ENCODE measurements at places on chromosomes 1 and 21.

GRCh38 chr1:116350097-116350645 lies 22.9 kb upstream of the ATP1A1 start:
- no peak for DNase-seq

DNA sequence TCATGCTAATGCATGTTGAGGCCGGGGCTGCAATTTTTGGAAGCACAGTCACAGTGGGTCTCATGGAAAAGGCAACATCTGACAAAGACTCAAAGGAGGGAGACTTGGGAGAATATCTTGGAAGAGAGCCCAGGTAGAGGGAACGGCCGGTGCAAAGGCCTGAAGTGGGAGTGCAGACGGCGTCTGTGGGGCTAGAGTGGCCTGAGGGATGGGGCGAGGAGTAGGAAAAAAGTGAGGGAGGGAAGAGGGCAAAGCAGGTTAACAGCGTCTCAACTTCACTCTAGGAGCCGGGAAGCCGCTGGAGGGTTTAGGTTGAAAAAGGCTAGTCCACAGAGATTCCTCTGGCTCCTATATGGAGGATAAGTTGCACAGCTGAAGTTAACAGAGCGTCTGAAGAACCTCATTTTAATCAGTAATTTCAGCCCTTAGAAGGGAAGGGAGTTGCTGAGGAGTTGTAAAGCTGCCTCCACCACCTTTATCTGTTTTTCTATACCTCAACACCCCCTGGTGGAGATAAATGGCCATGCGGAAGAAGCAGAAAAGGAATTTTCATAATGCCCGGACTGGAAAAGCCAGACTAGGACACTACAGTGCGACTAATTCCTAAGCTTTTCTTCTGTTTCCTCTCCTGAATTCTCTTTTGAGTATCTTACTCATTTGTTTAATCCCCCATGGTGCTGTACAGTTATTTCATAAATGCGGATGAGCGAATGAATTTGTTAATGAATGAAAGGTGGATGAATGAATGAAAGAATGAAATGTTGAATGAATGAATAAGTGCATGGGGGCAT lies 78.7 kb upstream of the ZNF281 start:
- DNase-seq, result peak; percentile 57

GRCh38 chr1:19596714-19597495 lies 47.2 kb upstream of the NBL1 start:
- peak; percentile 97 for DNase-seq

DNA sequence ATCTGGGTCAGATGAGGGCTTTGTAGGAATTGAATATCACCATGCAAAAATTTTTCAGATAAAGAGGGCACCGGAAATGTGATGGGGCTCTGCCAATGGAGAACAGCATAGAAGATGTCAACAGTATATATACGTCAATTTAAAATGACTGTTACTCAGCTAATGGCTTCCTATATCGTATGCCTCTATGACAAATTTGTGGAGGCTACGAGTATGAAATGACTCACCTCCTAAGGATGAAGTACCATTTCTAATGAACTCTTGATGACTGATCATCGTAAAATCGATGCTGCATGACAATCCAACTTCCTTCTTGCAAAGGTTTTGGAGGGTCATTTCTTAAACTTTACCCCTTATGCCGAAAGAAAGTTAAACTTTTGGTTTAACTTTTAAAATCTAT lies 450.3 kb upstream of the ZP4 start:
- no peak for DNase-seq

DNA sequence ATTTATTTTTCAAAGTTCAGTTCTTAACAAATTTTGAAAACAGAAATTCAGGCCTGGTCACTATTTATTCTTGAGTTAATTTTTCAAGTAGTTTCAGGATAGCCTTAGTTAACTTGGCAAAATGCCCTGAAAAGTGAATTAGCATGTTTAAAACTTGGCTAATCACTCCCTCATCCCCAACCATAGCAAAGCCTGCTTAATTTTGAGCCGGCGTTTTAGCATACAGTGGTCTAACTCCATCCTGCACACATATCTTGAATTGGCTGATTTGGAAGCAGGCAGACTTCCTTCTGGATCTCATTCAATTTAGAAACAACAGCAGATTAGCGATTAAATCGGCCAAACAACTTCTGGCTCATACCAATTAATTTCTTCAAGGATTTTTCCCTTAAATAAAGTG lies 439.2 kb downstream of the PTBP2 start:
- DNase-seq, result no peak

- no peak for DNase-seq
These were observed 99.2 kb upstream of the B3GALT2 start for GRCh38 chr1:193285641-193286040.

- DNase-seq, result no peak
These were observed 625.2 kb upstream of the NCAM2 start for GRCh38 chr21:20373031-20373430.

DNA sequence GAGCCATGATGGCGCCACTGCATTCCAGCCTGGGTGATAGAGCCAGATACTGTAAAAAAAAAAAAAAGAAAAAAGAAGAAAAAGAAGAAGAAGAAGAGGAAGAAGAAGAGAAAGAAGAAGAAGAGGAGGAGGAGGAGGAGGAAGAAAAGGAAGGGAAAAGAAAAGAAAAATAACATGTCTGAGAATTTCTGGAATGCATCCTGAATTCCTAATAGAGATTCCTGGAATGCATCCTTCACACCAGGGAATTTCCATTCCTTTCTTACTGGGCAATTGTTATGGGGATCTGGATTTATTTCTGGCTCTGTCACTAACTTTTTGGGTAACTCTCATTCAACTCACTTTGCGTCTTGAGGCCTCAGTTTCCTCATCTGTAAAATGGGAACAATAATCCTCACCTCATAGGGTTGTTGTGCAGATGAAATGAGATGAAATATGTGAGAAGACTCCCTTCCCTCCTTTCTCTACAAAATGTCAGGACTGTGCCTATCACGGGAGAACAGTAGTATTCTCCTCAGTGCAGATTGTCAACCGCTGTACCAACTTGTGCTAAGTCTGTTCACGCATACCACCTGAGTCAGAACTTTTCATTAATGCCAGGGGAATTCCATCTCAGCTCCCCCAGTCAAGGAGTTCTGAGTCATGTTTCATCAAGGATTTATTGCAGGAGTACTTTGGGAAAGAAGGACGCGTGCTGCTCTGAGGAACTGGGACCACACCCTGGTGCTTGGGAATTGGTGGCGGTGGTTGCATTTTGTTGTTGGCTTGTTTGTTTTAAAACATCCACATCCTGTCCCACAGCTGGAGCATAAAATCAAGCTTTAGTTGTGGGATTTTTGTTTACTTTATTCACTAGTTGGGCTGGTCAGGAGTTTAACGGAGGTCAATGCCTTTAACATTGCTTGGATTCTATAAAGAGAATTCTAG lies 42.4 kb upstream of the ROR1 start:
- peak; percentile 83 for DNase-seq

DNA sequence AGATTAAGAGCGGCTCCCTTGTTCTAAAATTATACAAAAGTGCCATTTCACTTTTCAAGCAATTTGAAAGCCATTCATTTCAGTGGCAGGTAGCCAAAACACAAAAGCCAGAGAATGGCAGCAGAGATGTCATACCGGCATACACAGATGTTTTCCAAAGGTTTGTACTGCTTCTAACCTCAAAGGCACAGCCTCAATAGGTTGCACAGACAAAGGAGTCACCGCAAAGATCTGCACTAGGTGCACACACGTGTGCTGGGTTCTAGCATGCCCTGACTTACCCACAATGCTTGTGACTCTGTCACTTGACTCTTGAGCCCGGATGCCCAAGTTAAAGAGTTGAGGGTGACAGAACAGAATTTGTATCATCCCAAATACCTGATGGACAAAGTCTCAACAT lies 448.9 kb upstream of the ADGRL2 start:
- no peak for DNase-seq

GRCh38 chr1:30088594-30088993 lies 634.8 kb downstream of the MATN1 start:
- no peak for DNase-seq

GRCh38 chr1:206794294-206794908 lies 22.1 kb upstream of the IL10 start:
- DNase-seq, result no peak

- no peak for DNase-seq
These were observed 22.8 kb upstream of the STRIP1 start for GRCh38 chr1:110011527-110012041.

GRCh38 chr21:33283203-33283602 lies 17.0 kb downstream of the IL10RB start:
- DNase-seq, result no peak

- DNase-seq, result no peak
These were observed 69.8 kb downstream of the MPZL1 start for GRCh38 chr1:167791281-167792187.

Data from amniotic stem cell (primary cell).